ENCODE measurements at places on chromosomes 4 and X.

DNA sequence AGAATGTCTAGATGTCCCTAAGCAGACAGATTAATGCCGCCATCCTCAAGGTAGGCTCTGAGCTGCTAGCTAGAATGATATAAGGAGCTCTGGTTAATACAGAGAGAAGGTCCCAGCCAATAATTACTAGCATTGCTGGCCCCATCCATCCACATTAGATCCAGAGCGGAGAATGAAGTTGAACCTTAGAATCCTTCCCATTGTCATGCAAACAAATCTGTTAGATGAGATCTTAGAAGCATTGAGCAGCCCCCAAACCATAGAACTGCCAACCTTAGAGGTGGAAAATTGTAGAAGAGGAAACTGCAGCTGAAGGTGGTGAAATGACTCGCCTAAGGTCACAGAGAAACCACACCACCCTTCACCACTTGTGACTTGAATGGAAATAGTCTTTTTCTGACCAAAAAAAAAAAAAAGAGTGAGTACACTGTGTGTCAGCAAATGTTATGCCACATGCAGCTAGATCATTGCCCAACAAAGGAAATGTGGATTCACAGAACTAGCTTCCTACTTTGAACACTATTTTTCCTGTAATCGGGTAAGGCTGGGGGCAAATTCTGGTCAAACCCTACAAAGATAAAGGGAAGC is 162.1 kb downstream of the SMIM20 start:
- no peak for DNase-seq

DNA sequence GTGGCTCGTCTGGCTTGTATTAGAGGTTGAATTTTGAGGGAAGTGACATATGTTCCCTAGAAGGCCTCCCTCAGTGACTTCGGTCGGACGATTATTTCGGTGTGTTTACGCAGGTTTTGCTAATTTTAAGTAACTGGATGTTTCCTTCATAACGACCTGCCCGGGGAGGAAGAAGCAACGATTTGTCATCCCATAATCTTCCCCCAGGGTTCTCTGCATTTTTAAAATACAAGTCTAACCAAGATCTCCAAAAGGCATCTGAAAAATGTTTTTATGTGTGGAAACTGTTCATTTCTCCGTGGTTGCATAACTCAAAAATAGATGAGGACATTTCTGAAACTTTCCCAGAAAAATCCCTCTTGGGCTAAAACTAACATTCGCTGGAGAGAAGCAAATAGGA is 195.4 kb downstream of the SHOX start:
- no peak for DNase-seq

GRCh38 chr4:10117359-10118047 is 904 bp upstream of the WDR1 start:
- DNase-seq, result no peak

DNA sequence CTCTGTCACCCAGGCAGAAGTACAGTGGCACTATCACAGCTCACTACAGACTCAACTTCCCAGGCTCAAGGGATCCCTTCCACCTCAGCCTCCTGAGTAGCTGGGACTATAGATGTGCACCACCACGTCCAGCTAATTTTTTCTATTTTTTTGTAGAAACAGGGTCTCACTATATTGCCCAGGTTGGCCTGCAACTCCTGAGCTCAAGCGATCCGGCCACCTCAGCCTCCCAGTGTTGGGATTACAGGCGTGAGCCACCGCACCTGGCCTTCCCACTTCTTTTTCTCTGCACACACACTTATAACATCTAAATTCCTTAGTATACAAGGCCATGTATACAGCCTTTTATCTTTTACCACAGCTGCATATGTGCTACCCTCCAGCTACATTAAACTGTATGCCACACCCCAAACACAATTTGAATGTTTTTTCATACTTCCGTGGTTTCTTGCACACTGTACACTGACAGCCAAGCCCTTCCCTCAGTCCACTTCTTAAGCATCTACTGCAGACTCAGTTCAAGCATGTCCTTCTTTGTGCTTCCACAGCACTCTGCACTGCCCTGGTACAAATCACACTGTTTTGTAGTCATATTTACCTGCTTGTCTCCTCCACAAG is 6.5 kb downstream of the SLC7A3 start:
- no peak for DNase-seq
